Stimulated activated CD4-positive, alpha-beta T cell treated with anti-CD3 and anti-CD28 coated beads, Interleukin-12 subunit alpha, Interleukin-12 subunit beta, amount 100 ng/mL, for 4 hours (primary cell): ENCODE measurements at places on chromosomes 3 and 15.

DNA sequence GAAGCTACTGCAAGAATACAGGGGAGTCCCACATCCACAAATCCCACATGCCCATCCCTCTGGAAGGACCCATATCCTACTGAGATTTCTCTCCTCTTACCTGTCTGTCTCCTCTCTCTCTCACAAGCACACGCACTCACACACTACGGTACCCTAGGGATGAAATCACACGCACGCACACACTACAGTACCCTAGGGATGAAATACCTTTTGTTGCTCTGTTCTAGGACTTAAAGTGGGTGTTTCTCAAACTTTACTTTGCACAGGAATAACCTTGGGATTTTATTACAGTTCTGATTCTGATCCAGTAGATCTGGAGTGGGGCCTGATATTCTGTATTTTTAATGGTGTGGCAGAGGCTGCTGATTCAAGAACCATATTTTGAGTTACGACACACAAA is 622.2 kb upstream of the ZNF385D start:
- no peak for DNase-seq

DNA sequence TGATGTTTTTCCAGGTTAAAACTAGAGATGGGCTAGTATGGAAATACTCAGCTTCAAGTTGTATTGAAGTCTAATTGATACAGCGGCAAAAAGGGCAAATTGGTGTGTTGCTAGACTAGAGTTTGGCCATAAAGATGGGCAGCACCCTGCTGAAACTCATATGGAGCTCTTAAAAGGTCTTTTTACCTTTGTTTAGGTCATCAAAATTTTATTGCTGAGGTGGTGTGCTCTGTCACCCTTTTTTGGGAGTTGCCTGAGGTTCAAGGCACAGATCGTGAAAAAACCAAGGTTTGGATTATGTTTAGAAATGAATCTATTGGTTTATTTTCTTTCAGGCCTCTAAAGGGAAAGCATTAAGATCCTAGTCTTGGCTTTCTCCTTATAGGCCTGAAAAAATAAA is 38.2 kb downstream of the VPS8 start:
- no peak for DNase-seq

DNA sequence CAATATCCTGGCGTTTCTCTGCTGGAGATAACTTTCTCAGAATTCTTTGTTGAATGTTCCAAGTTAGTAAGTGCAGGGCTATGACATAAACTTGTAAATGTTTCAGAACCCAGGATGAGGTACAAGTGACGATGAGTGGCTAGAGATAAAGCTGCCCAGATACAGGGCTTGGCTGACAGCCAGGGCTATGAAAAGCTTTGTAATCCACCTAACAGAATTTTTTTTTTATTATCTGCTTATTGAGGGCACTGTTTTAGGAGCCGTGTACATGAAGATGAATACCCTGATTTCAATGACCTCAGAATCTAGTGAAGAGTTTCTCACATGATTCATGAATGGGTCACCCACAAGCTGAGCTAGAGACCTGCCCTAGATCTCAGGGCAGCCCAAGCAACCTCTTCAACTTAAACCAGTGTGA is 431.4 kb downstream of the DIPK2A start:
- no peak for DNase-seq

DNA sequence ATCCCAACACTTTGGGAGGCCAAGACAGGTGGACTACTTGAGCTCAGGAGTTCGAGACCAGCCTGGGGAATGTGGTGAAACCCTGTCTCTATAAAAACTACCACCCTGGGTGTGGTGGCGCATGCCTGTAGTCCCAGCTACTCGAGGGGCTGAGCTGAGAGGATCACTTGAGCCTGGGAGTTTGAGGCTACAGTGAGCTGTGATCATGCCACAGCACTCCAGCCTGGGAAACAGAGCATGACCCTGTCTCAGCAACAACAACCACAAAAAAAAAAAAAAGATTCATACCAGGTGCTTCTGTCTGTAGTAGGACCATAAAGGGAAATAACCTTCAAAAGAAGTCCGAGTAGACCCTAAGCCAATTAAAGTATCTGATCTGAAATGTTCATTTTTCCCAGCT is 94.5 kb downstream of the SERPINI1 start:
- DNase-seq, result no peak

DNA sequence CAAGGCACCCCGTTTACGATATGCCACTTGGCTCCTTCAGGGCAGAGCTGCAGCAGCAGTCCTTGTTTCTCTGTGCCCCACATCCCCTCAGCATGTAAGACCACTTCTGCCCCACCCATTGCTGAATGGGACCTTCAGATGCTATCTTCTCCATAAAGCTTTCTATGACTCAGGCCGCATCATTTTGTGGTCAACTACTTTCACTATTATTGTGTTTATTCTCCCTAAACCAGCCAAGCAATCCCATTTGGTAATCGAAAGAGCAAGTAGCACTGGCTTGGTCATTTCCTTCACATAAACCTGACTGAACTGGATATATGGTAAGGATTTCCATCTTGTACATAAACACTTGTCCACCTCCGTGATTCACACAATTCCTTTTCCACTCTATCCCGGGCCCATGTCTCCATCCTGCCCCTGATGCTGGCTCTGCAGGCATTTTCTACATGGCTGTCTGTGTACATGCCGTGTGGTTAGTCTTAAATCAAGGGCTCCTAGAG is 25.7 kb downstream of the LIPC start:
- DNase-seq, result no peak

GRCh38 chr3:100830931-100831330 is 121.6 kb downstream of the TFG start:
- DNase-seq, result no peak

DNA sequence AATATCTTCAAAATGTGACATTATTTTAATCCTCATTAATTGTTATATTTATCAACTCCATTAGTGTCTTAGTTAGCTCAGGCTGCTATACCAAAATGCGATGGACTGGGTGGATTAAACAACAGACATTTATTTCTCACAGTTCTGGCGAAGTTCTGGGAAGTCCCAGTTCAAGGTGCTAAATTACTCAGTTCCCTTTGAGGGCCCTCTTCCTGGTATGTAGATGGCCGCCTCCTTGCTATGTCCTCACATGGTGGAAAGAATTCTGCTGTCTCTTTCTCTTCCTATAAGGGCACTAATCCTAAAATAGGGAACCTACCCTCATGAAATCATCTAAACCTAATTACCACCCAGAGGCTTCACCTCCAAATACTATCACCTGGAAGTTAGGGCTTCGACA is 38.8 kb upstream of the DUT start:
- DNase-seq, result no peak

- DNase-seq, result no peak
Measured at GRCh38 chr3:117788506-117788905, 1078.9 kb downstream of the TUSC7 start.

GRCh38 chr15:58016581-58017175 is 48.8 kb downstream of the ALDH1A2 start:
- DNase-seq, result no peak

DNA sequence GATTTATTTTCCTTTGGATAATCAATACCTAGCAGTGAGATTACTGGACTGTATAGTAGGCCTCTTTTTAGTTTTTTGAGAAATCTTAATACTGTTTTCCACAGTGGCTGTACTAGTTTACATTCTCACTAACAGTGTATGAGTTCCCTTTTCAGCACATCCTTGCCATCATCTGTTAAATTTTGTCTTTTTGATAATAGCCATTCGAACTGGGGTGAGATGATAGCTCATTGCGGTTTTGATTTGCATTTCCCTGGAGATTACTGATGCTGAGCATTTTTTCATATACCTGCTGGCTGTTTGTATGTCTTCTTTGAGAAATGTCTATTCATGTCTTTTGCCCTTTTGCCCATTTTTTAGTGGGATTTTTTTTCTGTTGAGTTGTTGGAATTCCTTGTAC is 210.8 kb downstream of the CGGBP1 start:
- DNase-seq, result no peak
